Pulmonary artery endothelial cell (primary cell): ENCODE measurements at places on chromosomes 7 and 10.

DNA sequence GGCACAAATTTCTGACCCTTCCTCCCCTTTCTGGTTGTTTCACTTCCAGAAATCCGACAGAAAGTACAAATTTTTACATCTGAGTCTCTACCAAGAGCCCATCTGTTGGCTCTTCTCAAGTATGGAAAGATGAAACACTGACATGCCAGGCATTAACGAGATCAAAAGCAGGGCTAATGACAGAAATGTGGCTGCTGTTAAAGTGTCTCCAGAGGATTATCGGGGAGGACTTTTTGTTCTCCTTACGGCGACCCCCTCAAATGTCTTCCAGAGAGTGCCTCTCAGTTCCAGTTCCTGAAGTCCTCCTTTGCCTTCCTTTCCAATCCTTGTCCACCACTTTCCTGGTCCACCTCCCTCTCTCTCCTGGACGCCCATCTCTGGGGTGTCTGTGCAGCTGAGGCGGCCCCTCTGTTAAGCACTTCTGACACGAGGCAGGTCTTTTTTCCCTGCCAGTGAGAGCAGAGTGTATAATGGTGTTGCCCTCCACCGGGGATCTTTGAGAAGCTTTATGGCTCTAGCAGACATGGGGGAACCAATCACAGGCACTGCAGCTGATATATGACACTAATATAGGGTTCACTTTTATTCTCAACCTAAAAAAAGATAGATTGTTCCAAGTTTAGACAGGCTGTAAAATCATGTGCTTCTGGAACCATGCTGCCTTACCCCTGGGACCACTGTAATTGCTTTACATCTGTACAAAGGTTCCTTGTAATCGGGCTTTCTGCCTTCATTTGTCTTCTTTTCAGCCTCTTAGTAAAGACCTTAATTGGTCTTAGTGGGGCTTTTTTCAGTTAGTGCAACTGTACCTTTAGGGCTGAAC, 757.1 kb downstream of the AUTS2 start:
- DNase-seq = no peak

DNA sequence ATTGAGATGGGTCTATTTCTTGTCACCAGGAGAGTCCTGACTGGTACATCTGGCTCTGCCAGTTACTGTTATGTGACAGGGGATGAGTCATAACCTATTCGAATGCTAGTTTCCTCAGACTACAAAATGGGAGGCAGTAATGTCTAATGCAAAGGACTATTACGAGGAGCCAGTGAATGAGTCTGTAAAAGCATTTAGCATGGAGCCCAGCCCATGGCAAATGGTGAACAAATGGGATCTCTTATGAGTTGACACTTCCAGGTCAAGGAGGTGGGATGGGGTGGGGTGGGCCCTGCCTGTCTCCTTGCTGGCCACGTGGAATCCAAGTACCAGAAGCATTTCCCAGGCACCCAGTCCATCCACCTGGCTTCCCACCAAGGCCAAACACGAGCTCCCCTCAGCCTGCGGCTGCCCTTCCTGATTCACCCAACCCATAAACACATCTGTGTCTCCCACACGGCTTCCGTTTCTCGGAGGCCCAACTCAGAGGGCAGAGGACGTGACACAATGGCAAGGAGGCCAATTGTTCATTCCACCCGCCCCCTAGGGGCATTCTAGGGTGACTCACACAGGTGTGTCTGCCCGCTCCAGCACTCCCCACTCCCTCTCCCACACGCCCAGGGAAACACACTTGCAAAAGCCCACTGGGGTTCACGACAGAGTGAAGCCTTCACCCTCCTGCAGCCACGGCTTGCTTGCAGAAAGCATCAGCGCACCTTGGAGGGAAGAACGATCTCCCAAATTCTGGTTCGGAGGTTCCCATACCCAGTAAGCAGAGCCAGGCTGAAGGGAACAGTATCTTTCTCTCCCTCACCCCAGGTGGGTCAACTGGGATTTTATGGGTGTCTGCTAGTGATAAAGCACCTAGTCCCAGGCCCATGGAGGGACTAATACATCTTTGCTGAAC, 109.8 kb downstream of the SH3PXD2A start:
- DNase-seq = no peak

DNA sequence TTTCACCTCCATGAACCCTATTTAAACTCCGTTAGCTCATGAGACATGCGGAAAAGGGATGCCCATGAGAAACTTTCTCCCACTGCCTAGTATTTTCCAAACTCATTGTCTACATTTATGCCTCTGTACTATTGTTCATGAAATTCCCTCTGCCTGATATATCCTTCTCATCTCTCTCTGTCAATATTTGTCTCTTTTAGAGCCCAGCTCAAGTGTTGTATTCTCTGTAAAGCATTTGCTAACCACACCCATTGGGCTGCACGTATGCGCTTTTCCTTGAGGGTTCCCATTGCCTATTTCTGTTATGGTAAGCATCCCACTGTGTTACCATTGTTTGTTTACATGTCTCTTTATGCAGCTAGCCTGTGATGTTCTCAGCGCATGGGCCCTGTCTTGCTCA, 211.4 kb downstream of the MDFIC start:
- DNase-seq = no peak

DNA sequence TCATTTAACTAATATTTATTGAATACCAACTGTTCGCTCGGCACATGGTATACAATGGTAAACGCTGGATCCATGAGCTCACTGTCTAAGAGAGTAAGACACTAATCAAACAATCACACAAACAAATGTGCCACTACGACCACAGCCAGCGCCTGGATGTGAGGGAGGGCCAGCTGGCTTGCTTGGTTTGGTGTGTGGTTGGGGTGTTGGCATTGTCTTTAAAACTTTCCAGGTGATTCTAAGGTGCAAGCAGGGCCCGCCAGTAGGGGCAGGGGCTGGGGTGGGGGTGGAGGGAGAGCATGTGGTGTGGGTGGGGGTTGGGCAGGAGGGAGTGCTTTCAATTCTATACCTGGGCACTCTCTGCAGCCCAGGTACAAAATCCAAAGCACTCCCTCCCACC, 31.6 kb downstream of the ADRA2A start:
- DNase-seq = no peak

DNA sequence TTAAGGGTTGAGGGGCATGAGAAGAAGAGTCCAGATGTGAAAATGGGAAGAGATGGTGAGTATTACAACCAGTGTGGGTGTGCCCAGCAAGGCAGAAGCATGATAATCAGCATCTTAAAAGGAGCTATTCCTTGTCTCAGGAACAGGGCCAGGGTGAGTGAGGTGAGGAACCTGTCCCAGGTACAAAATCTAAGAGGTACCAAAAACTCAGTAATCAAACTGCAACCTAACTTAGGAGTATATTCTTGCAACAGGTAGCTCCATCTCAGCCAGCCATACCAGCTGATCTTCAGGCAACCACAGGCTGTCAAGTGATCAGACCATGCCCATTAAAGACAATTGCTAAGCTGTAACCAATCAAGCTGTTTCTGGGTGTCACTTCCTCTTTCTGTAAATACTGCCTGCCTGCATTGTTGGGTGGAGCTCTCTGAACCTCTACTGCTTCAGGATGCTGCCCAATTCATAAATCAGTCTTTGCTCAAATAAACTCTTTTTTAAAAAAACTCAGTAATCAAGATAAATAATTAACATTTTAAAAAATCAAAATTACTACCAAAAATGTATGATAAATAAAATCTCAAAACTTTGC, 7.4 kb downstream of the KEL start:
- no peak for DNase-seq

- DNase-seq = no peak
Observed at GRCh38 chr7:11171569-11172192, 198.0 kb downstream of the PHF14 start.

GRCh38 chr10:123604506-123604905, 61.6 kb upstream of the GPR26 start:
- no peak for DNase-seq

GRCh38 chr7:128692623-128693270, 20.7 kb downstream of the GARIN1A start:
- no peak for DNase-seq

DNA sequence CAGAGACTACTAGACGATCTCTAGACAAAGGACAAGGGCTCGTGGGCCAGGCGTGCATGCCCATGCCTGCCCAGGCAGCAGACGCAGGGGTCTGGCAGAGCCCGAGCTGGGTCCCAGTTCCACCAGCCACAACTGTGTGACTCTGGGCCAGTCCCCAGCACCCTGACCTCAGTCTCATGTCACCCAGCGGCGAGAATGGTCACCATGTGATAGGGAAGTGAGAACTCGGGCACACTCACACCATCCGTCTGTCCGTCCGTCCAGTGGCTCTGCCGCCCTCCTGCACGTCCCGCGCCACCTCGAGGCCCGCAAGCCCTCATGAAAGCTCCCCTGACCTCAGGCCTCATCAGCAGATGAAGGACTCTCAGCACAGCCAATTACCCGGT, 280.0 kb downstream of the ELFN1 start:
- no peak for DNase-seq

DNA sequence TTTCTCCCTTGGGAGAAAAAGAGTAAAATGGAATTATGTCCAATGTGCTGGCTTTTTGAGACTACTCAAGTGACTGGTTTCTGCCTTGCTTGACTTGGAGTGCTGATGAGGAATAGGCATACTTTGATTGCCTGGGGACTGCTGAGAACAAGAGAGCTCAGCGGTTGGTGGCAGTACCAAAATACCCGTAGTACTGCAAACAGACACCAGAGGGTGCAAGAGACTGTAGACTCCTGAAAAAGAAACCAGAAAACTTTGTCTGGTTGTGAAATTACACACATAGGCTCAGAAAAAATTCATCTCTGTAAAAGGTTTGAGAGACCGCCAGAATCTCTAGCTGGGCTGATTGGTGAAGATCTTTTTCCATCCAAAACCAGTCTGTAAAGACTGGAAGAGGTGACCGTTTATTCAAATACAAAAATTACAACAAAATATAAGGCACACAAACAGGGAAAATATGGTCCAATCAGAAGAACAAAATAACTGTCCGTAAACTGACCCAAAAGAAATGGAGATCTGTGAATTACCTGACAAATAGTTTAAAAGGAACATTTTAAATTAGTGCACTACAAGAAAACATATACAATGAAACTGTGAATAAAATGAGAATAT, 18.5 kb downstream of the BICC1 start:
- peak; percentile 22 for DNase-seq

DNA sequence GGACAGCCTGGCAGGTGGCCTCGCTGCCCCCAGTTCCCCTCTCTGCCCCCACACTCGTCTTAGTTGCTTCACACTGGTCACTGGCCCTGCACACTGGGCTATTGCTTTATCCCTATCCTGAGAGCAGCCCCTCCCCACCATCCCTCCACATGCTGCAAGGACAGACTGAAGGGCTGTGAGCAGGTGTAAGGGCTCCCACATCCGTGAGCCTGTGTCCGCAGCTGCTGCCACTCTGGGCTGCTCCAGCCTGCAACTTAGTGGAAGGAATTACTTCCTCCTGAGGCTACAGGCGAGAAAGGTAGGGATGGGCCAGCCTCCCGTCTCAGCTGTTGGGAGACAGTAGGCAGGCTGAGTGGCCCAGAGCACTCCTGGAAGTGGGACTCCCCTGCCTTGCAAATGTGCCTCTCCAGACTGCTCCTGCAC, 3.8 kb downstream of the RARRES2 start:
- no peak for DNase-seq

GRCh38 chr10:51651063-51651462, 48.3 kb downstream of the CSTF2T start:
- DNase-seq = no peak

DNA sequence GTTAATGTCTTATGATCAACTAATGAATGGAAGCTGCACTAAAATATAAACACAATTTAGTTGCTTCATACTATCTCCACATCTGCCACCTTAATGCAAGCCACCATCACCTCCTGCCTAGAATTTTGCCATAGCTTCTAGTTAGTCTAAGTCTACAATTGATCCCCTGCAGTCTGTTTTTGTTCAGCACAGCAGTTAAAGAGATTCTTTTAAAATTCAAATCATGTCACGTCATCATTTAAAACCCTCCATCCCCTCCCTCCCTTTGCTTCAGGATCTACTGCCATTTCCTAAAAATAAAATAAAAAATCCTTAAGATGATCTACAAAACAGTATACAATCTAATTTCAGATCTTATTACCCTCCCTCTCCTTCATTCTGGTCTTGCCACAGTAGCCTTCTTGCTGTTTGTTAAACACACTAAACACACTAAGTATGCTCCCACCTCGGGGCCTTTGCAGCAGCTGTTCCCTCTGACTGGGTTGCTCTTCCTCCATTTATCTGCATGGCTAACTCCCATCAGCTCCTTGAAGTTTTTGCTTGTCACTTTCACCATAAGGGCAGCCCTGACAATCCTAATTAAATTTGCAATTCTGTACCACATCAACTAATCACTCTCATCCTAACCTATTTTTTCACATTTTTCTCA, 97.0 kb upstream of the FOXP2 start:
- DNase-seq = no peak

DNA sequence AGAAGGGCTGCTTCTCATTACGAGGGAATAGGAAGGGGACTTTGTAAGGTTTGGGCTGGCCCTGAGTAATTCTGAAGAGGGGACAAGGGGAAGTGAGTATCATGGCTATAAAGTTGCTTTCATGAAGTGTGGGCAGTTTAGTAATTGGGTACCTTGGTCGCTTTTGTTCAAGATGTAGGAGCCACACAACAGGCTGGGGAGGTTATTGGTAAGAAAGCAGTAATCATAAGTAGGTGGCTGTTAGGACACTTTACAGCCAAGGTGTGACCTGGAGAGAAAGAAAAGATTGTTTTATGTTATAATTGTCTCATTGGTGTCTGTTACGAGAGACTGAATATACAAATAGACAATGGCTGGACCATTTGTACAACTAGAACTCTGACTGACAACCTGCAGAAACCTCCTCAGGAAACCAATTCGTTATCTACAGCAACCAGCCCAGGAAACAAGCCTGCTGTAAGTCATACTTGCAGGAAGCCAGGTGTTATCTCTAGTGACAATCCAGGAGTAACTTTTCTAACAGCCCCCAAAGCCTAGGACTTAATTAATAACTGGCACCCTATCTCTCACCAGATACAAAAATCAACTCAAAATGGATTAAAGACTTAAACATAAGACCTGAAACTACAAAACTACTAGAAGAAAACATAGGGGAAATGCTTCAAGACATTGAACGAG, 5.0 kb upstream of the CCM2 start:
- DNase-seq = no peak

DNA sequence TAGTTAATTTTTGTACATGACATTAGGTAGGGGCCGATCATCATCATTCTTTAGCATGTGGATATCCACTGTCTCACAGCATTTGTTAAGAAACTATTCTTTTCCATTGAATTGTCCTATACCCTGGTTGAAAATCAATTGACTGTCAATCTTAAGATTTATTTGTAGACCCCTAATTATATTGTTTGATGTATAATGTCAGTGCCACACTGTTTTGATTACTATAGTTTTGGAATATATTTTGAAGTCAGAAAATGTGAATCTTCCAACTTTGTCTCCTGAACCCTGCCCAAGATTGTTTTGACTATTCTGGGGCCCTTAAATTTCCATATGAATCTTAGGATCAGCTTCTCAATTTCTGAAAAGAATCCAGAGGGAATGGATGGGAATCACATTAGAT, 6.6 kb upstream of the LMTK2 start:
- DNase-seq = no peak
